ENCODE measurements at places on chromosomes 2 and 18. TPM values are rescaled to one million over a fixed set of nuclear protein-coding genes. Genes with fewer than 3 reads are reported as not detected.

Gene ZNF513
- total RNA-seq = 7.6 TPM

Gene C2orf78
- total RNA-seq = not detected

Gene MYCN
- total RNA-seq = 2.4 TPM

Gene TMEM163
- 6.6 TPM for total RNA-seq

Gene DAPL1
- not detected for total RNA-seq

Gene PRKRA
- 31.1 TPM for total RNA-seq

Gene GRHL1
- 0.63 TPM for total RNA-seq

Gene ERBB4
- under 0.01 TPM for total RNA-seq

Gene ZNF396
- total RNA-seq = 0.56 TPM

Gene CD28
- under 0.01 TPM for total RNA-seq

Gene TEKT4
- not detected for total RNA-seq

Gene ASB18
- not detected for total RNA-seq

Gene CD302
- 6.2 TPM for total RNA-seq

Gene LINC00305
- total RNA-seq = not detected

Gene LYG2
- total RNA-seq = not detected

Gene HMSD
- not detected for total RNA-seq

Gene NYAP2
- not detected for total RNA-seq

Gene HOXD8
- total RNA-seq = 4.1 TPM

Gene MC2R
- total RNA-seq = not detected

Gene SERPINB12
- total RNA-seq = not detected

Gene MLPH
- total RNA-seq = not detected

Gene ACMSD
- not detected for total RNA-seq

Gene ALPG
- total RNA-seq = not detected

Gene GATA6
- 15.4 TPM for total RNA-seq

Gene GREB1L
- 1.2 TPM for total RNA-seq

Gene METAP1D
- total RNA-seq = 3.7 TPM

Gene TMEM178A
- total RNA-seq = 0.56 TPM

Gene NEU2
- not detected for total RNA-seq

Gene MITD1
- total RNA-seq = 31.6 TPM

Gene VWC2L
- total RNA-seq = not detected

Gene PRR30
- not detected for total RNA-seq

Gene AGAP1
- total RNA-seq = 9.0 TPM

Gene TUBA4B
- total RNA-seq = not detected
